ENCODE measurements at places on chromosomes 2 and 18. TPM values are rescaled to one million over a fixed set of nuclear protein-coding genes. Genes with fewer than 3 reads are reported as not detected.

DNA sequence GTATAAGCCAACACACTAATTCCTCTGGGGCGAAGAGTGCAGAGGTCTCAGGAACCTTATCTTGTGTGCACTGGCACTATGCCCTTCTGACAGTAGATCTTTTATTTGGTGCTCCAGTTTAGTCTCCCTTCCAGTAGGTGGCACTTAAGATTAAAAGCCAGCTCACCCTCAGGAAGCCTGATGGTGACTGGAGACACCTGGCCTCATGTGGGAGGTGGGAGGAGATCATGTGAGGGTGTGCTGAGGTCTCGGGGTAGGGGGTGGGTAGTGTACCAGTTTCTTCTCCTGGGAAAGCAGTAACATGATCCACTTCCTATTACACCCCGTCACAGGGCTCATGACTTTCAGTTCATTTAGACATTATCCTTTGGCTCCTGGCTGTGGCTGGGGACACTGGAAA lies 654.9 kb downstream of the ADCYAP1 start:
- H3K27me3 ChIP-seq = no peaks in the 10 kb centered on the region
- no peak overlapping the region for H3K27ac ChIP-seq
- no peaks in the 10 kb centered on the region for H3K4me1 ChIP-seq
- H3K36me3 ChIP-seq = no peaks in the 10 kb centered on the region
- no peak overlapping the region for H3K4me3 ChIP-seq

GRCh38 chr2:100394111-100394641 lies 23.3 kb downstream of the CHST10 start:
- no peaks in the 10 kb centered on the region for H3K4me1 ChIP-seq
- no peak for DNase-seq
- no peak overlapping the region for H3K4me3 ChIP-seq
- H3K27me3 ChIP-seq = no peaks in the 10 kb centered on the region

GRCh38 chr2:24509425-24509824 lies 18.4 kb downstream of the NCOA1 start:
- no peaks in the 10 kb centered on the region for H3K36me3 ChIP-seq
- no peak overlapping the region for H3K27ac ChIP-seq
- H3K4me1 ChIP-seq = peaks cover 12% of the 10 kb centered on the region
- H3K4me3 ChIP-seq = no peak overlapping the region

- H3K36me3 ChIP-seq = no peaks in the 10 kb centered on the region
- peak; percentile 11 for DNase-seq
- H3K4me3 ChIP-seq = no peak overlapping the region
- no peak overlapping the region for H3K27ac ChIP-seq
- no peaks in the 10 kb centered on the region for H3K4me1 ChIP-seq
- H3K27me3 ChIP-seq = no peaks in the 10 kb centered on the region
These were observed 245.7 kb downstream of the IKZF2 start for GRCh38 chr2:212905640-212906201.

DNA sequence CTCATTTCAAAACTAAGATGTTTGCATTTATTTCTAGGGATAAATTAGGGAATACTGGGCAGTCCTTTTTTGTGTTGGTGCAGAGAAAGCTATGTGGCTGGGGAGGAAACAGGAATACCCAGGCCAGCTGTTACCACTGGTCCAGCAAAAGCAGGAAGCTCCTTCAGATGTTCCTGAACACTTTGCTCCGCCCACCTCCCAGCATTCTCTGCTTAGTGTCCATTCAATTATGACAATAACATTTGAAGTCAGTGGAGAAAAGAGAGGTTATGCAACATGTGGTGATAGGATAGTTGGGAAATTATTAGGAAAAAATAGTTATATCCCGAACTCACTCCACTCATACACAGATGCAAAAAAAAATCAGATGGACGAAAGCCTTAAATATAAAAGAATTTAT lies 22.1 kb upstream of the ARPC2 start:
- H3K4me1 ChIP-seq = no peaks in the 10 kb centered on the region
- H3K36me3 ChIP-seq = no peaks in the 10 kb centered on the region
- H3K4me3 ChIP-seq = no peak overlapping the region
- no peaks in the 10 kb centered on the region for H3K27me3 ChIP-seq

DNA sequence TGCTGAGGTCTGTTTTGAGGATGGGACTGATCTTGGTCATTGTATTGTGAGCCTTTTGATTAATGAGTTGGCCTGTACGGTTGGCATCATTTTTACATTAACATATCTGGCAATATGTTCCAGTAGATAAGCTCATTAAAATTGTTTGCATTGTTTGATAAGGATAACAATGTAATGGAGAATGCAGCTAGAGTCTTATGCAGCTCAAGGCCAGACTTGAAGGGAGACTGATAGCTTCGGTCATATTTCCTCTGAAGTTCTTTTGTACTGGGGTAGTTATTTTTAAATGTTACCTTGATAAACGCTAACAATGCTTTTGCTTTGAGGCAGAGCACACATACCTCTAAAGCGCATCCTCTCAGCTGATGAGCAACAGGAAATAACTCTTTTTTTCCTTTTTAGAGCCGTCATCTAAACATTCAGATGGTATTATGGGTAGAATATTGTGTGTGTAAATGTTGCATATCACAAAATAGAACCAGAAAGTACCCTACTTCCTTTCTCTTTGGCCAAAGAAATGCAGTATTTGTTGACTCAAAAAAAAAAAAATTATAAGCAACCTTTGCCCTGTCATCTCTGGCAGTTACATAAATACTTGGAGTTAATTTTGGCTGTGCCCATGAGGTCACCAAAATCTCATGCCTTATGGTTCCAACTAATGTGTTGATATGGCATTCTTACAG lies 1.3 kb downstream of the MAPRE2 start:
- no peaks in the 10 kb centered on the region for H3K27me3 ChIP-seq
- no peak for DNase-seq
- H3K36me3 ChIP-seq = no peaks in the 10 kb centered on the region
- no peak overlapping the region for H3K27ac ChIP-seq

- DNase-seq = no peak
- no peaks in the 10 kb centered on the region for H3K27me3 ChIP-seq
- no peak overlapping the region for H3K4me3 ChIP-seq
- no peaks in the 10 kb centered on the region for H3K4me1 ChIP-seq
- H3K36me3 ChIP-seq = no peaks in the 10 kb centered on the region
These were observed 66.4 kb downstream of the CYB5A start for GRCh38 chr18:74225193-74225840.

- no peak overlapping the region for H3K4me3 ChIP-seq
- no peaks in the 10 kb centered on the region for H3K27me3 ChIP-seq
- DNase-seq = no peak
- no peaks in the 10 kb centered on the region for H3K36me3 ChIP-seq
These were observed 35.1 kb upstream of the PNO1 start for GRCh38 chr2:68122680-68122964.

DNA sequence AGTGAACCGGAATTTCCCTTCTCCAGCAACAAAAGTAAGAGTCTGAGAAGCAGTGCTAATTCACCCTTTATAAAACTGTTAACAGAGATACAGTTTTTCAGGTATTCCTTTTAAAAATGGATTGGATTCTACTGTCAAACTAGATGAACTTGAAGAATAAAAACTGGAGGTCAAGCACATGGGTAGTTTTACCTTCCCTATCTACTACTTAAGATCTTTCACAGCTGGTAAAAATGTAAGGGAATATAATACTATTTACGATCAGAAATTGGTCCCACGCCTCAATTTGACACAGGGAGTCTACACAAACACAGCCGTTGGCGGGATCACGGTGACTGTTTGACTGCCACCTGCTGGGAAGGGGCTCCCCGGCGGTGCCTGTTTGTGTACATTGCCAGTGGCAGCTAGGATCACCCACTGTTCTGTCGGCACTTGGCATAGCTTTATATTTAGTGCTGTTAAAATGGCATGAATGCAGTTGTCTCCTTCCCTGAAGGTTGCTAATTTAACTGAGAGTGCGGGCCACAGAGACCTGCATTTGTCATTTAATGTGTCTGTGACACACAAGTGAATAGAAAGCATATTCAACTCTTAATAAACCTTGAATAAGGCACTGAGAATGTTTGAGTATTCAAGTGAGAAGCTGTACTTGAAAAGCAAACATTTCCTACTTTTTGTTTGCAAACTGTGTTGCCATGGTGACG lies 59.5 kb downstream of the ABCG8 start:
- H3K4me1 ChIP-seq = no peaks in the 10 kb centered on the region
- DNase-seq = no peak
- H3K27ac ChIP-seq = no peak overlapping the region
- H3K27me3 ChIP-seq = no peaks in the 10 kb centered on the region
- H3K36me3 ChIP-seq = peaks cover 44% of the 10 kb centered on the region

- H3K4me1 ChIP-seq = peaks cover 7% of the 10 kb centered on the region
- DNase-seq = peak; percentile 22
- H3K4me3 ChIP-seq = 0 out of 2 replicates have a peak overlapping the region, but pooled peaks have one; percentile 9
- H3K36me3 ChIP-seq = no peaks in the 10 kb centered on the region
- no peak overlapping the region for H3K27ac ChIP-seq
These were observed 85.4 kb upstream of the ALPP start for GRCh38 chr2:232293191-232293590.

- H3K27ac ChIP-seq = no peak overlapping the region
- no peaks in the 10 kb centered on the region for H3K4me1 ChIP-seq
- H3K4me3 ChIP-seq = no peak overlapping the region
- no peaks in the 10 kb centered on the region for H3K27me3 ChIP-seq
- no peaks in the 10 kb centered on the region for H3K36me3 ChIP-seq
These were observed 13.2 kb downstream of the ZNF407 start for GRCh38 chr18:74610860-74611259.

GRCh38 chr2:216915557-216916150 lies 55.8 kb upstream of the TNP1 start:
- no peaks in the 10 kb centered on the region for H3K36me3 ChIP-seq
- no peak overlapping the region for H3K4me3 ChIP-seq
- H3K4me1 ChIP-seq = no peaks in the 10 kb centered on the region
- DNase-seq = no peak
- H3K27ac ChIP-seq = no peak overlapping the region
- no peaks in the 10 kb centered on the region for H3K27me3 ChIP-seq

DNA sequence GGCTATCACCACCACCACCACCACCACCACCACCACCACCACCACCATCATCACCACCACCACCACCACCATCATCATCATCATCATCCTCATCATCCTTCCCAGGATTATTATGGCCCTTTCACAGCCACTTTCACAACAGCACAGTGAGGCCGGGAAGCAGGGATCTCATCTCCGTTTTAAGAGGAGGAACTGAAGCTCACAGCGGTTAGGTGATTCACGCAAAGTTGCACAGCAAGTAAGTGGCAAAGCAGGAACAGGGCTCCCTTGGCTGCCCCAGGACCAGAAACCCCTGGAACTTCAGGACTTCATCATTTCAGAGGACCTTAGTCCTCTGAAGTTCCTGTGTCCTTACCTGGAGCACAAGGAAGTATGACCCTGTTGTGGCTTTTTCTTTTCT lies 26.8 kb downstream of the MRPL35 start:
- H3K4me1 ChIP-seq = no peaks in the 10 kb centered on the region
- no peaks in the 10 kb centered on the region for H3K36me3 ChIP-seq
- H3K27ac ChIP-seq = no peak overlapping the region
- no peaks in the 10 kb centered on the region for H3K27me3 ChIP-seq

DNA sequence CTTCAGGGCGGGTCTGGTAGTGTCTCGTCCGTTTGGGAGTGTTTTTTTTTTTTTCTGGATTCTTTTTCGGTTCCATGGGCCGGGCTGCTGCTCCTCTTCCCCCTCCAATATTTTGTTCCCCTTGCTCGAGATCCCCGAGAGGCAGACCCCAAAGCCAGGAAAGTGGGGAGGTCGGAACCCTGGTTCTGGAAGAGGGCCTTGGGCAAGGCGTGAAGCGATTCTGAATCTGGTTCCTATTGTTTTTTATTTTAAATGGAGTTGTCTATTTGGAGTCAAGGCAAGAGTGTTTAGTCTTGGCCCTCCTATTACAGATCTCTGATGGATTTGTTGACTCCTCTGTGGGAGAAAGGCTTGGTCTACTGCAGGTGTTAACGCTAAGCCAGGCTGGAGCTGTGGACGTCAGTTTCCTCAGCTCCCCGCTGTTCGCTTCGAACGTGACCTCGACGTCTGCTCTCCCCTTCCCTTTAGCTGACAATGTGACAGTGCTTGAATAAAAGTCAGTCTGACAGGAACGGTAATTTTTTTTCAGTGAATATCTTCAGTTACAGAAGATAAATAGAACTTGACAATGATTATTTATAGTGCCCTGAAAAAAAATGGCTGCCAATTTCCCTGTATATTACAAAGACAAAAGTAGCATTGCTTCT lies 683 bp upstream of the DNAJC27 start:
- H3K4me1 ChIP-seq = no peaks in the 10 kb centered on the region
- DNase-seq = peak; percentile 48
- H3K27ac ChIP-seq = peak overlapping the region; percentile 93

DNA sequence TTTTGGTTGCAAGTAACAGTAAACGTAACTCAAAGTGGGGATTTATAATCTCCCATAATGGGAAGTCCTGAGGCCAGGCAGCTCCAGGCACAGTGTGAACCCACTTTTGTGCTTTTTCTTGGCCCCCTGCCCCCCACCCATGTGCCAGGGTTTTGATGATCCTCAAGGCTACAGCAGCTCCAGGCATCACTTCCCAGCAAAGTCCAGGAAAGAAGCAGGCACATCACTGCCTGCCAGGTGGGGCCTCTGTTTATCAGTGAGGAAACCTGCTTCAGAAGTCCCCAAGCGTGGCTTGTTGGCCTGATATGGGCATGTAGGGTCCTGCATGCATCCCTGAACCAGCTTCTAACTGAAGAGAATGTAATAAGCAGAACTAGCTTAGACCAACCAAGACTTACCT lies 299.2 kb upstream of the SKOR2 start:
- DNase-seq = no peak
- no peaks in the 10 kb centered on the region for H3K27me3 ChIP-seq
- no peak overlapping the region for H3K4me3 ChIP-seq
- H3K27ac ChIP-seq = no peak overlapping the region
- no peaks in the 10 kb centered on the region for H3K36me3 ChIP-seq

- H3K36me3 ChIP-seq = no peaks in the 10 kb centered on the region
- no peak overlapping the region for H3K27ac ChIP-seq
- no peaks in the 10 kb centered on the region for H3K27me3 ChIP-seq
- no peak overlapping the region for H3K4me3 ChIP-seq
- DNase-seq = no peak
- H3K4me1 ChIP-seq = no peaks in the 10 kb centered on the region
These were observed 100.7 kb upstream of the ZFP36L2 start for GRCh38 chr2:43327119-43327518.

DNA sequence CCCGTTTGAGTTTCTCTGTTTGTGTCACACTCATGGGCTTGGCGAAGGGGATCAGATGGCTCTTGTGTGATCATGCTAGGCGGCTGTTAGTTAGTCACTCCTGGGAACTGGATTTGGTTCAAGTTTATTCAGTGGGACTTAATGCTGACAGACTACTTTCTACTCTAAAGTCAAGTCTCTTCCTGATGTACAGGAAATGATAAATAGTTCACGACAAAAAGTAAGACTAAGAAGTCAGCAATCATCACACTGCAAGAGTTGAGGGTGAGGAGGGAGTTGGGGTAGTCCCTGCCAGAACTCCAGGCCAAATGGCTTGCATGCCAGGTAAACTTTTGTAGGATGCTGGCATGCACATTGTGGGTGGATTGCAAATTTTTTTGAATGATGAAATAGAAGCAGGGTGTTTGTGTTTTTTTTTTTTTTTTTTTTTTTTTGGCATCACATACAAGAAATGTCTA lies 25.1 kb upstream of the CCL20 start:
- H3K27me3 ChIP-seq = no peaks in the 10 kb centered on the region
- no peak overlapping the region for H3K4me3 ChIP-seq
- no peak for DNase-seq

Gene MBD2
- 41.2 TPM for total RNA-seq

Gene DNAJC5G
- 0.39 TPM for total RNA-seq

Gene C2orf80
- total RNA-seq = not detected

Gene GNAL
- 21.2 TPM for total RNA-seq

Gene MC5R
- not detected for total RNA-seq

Gene REG1B
- not detected for total RNA-seq

Gene IL18R1
- 0.17 TPM for total RNA-seq
